ENCODE measurements at places on chromosomes 4 and X.

DNA sequence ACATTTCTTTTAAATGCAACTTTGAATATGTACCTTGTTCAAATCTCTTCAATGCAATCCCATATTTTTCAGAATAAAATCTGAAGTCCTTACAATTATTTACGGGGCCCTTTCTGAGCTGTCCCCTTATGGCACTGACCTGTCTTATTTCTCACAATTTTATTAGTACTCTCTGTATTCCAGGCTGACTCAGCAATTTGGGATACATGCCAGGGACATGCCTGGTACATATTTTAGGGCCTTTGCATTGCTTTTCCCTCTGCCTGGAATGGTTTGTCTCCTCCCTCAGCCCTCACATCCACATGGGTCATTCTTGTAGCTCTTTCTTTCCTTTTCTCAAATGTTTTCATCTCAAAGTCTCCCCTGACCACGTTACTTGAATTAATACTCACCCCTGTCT is 172.2 kb upstream of the TECRL start:
- no peak for DNase-seq

DNA sequence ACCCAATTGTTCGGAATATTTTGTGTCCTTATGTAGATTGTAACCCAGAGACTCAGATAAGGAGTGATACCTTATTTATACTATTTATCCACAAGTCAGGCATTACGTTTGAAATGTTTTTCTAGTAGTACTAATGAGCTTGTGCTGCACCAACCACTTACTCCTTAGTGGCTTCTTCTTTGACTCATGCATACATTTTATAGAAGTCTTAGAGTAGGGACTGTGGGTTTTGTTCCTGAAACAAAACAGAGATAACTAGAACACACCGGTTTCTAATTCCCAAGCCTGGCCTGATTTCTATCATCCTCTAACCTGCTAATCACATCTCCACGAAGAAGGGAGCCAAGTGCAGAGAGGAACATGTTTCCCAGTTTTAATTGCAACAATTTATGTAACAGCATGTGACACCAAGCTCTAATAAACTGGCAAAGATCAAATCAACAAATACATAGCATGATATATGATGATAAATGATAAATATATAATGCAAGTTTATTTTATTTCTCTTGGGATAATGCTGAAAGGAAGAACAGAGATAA is 32.3 kb downstream of the MGARP start:
- no peak for DNase-seq

DNA sequence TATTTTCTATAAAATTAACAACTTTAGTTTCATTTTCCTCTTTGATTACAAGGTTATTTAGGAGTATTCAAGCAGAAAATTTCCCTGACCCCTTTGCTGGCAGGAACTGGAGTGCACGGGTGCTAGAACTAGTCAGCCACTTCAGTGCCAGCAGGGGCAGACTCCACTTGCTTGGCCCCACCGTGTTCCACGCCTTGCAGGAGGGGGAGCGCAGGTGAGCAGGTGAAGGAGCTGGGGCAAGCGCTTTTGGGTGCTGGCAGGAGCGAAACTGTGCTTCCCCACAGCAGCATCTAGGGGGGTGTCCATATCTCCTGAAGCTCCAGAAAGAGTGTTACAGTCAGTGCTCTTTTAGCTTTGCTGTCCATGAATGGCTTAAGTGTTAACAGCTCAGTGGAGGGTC is 45.5 kb downstream of the MID2 start:
- DNase-seq, result no peak

GRCh38 chrX:106933538-106933961 is 13.3 kb downstream of the CLDN2 start:
- DNase-seq, result no peak

DNA sequence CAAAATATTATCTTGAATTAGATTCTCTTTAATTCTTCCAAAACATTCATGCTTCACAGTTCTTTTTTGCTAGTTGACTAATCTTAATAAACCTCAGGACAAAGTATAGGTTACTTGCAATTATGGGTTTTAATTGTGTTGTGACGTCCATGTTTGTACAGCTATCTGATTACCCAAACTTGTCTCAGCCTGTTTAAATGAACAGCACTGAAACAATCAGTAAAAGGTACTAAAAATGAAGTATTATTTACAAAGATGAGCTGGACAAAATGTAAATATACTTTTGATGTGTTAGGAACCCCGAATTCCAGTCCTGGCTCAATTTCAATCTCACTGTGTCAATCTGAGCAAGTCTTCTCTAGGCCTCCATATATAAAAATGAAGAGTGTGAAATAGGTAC is 57.4 kb upstream of the SLC6A14 start:
- DNase-seq, result no peak

GRCh38 chr4:182268966-182269365 is 25.8 kb downstream of the TENM3 start:
- no peak for DNase-seq

DNA sequence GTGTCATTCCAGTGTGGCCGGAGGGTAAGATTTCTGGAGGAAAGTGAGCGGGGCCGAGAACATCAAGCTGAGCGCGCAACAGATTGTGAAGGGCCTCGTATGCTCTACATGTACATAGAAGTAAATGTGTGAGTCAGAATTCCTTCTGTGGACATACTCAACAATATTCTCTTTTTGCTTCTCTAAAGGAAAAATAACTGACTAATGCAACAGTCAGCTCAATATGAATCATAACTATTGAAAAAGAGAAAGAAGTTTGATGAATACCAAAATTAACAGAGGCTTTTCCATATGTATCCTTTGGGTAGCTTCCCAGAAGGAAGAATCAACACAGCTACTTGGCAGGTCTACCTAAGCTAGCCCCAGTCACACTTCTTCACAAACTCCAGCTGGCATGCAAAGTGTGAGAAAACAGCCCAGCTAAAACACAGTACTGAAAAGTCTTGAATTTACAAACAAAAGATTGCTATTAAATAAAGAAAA is 87.5 kb upstream of the ZFP42 start:
- peak; percentile 37 for DNase-seq

- no peak for DNase-seq
Measured at GRCh38 chr4:100289946-100290345, 99.7 kb upstream of the DDIT4L start.

DNA sequence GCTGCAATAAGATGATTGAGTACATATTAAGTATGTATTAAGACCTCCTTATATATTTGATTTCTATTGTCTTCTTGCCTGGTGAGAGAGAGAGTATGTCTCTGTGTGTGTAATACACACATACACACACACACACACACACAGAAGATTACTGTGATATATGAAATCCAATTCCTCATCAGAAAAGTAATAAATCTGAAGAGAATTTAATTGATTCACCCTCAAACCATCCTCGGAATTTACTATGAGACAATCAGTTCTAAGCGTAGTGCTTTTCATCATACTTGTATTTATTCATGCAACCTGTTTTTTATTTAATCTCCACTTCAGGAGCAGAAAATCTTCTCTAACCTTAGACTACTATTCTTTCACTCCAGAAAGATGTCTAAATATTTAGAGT is 62.3 kb upstream of the TLL1 start:
- no peak for DNase-seq

GRCh38 chr4:101222156-101222845 is 125.0 kb downstream of the PPP3CA start:
- no peak for DNase-seq

DNA sequence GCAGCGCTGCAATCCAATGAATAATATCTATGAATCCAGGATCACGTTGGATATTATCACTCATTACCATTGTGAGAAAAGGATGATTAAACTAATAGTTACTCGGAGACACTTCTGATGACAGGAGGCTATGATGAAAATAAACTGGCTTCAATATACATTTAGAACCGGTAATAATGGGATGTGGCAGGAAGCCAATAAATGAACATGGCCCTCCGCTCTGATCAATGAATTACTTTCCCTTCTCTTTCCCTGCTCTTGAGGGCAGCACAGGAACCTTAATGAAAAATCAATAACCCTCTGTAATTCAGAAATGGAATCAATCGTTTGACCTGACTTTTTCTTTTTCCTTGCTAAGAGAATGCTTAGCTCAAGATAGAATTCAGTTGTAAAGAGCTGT is 103.9 kb upstream of the PAQR3 start:
- DNase-seq, result no peak

- DNase-seq, result no peak
Measured at GRCh38 chrX:109654516-109655109, 29.6 kb upstream of the KCNE5 start.

GRCh38 chrX:51641421-51642021 is 22.8 kb upstream of the CENPVL3 start:
- peak; percentile 59 for DNase-seq

DNA sequence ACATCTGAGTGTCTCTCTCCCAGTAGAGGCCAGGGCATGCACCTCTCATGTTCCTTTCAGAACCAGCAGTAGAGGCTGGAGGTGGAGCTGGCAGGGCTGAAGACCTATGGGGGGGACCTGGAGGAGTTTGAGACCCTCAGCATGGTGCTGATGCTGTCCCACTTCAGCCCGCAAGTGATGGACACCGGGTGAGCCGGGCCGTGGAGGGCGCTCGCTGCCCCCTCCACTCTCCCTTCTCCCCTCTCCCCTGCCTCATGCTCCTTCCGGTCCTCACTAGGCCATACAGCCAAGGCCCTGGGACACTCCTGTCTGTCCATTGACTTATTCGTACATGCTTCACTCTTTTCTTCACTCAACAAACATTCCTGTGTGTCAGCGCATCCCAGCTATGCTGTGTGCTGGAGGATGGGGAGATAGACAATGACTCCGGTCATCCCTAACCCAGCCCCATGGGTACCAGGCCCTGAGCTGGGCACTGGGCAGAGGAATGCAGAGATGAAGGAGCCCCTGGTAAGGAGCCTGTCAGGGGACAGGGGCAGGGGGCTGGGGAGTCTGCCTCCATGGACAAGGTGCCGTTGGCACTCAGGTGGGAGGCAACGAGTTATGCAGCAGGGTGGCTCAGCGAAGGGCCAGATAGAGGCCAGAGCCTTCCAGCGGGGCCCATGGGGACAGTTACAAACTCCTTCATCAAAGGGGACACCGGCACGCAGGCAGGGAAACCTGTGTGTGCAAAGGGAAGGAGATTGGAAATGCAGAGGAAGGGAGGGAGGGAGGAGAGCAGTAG is 28.4 kb upstream of the WFS1 start:
- DNase-seq, result no peak

DNA sequence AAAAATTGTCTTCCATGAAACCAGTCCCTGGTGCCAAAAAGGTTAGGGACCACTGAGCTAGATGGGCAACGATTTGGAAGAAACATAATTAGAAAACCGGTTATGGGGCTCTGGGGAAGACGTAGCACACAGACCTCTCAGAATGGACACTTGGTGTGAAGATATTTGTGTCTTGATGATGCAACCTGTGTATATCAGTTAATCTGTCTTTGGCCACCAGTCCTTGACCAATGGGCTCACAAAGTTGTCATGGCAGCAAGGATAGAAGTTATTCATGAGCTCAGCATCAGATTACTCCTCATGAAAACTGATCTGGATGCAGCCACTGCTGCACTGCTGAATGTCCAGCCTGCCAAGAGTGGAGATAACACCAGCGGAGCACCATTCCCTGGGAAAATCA is 13.6 kb downstream of the MTNR1A start:
- DNase-seq, result no peak

- DNase-seq, result no peak
Measured at GRCh38 chrX:53511322-53511721, 77.2 kb upstream of the HSD17B10 start.

- no peak for DNase-seq
Measured at GRCh38 chr4:11130195-11130970, 298.3 kb downstream of the HS3ST1 start.

GRCh38 chr4:119110121-119110520 is 25.5 kb upstream of the MYOZ2 start:
- DNase-seq, result no peak

DNA sequence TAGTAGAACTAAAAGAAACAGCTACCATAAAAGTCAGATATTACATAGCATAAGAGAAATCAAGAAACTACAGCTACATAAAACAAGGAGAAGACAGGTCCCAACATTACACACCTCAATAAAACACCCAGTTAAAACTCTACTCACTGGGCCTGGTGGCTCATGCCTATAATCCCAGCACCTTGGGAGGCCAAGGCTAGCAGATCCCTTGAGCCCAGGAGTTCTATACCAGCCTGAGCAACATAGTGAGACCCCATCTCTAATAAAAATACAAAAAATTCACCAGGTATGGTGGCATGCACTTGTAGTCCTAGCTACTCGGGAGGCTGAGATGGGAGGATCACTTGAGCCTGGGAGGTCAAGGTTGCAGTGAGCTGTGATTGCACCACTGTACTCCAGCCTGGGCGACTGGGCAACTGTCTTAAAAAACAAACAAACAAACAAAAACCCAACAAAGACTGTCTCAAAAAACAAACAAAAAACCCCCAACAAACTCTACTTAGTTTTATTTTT is 15.2 kb upstream of the TXLNG start:
- DNase-seq, result no peak

- DNase-seq, result no peak
Measured at GRCh38 chr4:66014146-66014765, 344.0 kb upstream of the EPHA5 start.

DNA sequence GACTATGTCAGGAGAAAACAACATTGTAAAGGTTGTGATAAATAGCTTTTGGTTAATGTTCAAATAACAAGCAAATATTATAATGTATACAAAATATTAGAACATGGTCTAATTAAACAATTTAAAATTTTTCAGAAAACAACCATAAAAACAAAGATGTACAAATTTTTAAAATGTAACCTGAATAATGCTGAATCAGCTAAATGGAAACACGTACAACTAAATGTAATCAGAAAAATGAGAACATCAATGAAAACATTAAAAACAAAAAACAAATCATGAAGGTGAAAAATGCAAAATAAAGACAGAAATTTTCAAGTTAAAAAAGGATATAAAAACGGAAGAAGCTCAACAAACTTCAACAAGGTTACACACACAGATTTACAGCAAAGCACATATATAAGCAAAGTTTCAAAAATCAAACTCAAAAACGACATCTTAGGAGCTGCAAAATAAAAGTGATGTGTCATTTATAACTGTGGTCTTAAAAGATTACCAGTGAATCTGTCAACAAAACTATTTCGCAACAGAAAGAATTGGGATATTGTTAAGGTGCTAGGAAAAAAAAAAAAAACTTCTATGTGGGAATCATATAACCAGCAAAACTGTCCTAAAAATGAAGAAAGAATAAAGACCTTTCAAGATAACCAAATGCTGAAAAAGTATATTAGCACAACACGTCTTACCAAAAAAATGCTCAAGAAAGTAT is 31.8 kb downstream of the ZNF732 start:
- DNase-seq, result no peak

DNA sequence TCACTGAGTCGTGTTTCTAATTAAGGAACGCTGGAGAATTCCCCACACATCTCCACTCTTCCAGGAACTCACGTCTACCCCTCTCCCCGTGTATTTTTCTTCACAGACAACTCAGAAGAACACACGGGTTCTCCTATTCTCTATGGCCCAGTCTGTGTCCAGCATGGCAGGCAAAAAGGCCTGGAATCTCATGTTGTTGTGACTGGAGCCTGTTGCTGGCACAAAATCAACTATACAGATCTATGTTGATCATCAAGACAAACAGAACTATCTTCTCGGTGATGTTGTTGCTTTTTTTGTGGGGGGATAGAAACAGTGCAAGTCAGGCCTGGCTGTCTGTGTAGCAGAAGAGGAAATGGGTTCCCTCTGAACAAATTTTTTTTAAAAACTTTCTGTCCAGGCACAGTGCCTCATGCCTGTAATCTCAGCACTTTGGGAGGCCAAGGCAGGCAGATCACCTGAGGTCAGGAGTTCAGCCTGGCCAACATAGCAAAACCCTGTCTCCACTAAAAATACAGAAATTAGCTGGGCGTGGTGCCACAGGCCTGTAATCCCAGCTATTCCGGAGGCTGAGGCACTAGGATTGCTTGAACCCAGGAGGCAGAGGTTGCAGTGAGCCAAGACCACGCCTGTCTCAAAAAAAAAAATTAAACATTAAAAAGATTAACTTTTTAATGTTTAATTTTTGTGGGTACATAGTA is 50.5 kb upstream of the CBR4 start:
- no peak for DNase-seq

Data from RKO (cell line).